ENCODE measurements at places on chromosomes 5 and 9.

- no peak for DNase-seq
These were observed 112.5 kb downstream of the RICTOR start for GRCh38 chr5:38961691-38962090.

DNA sequence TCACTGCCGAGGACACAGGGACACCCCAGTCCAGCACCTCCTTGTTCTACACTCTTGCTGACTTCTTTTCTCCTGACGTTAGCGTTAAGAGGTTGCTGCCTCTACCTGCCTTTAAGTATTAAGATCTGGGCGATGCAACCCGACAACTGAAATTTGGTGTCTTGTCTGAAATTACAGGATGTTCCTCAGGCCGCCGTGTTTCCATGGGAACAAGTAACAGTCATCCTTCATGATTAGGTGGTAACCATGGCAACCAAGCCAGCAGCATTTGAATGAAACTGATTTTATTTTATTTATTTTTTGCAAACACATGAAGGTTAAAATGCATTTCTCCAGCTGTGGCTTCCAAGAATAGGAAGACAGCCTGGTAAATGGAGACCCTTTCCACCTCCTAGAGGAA, 20.8 kb downstream of the DAB2IP start:
- no peak for DNase-seq

- DNase-seq: no peak
These were observed 561.1 kb downstream of the KCTD16 start for GRCh38 chr5:144731786-144732185.

DNA sequence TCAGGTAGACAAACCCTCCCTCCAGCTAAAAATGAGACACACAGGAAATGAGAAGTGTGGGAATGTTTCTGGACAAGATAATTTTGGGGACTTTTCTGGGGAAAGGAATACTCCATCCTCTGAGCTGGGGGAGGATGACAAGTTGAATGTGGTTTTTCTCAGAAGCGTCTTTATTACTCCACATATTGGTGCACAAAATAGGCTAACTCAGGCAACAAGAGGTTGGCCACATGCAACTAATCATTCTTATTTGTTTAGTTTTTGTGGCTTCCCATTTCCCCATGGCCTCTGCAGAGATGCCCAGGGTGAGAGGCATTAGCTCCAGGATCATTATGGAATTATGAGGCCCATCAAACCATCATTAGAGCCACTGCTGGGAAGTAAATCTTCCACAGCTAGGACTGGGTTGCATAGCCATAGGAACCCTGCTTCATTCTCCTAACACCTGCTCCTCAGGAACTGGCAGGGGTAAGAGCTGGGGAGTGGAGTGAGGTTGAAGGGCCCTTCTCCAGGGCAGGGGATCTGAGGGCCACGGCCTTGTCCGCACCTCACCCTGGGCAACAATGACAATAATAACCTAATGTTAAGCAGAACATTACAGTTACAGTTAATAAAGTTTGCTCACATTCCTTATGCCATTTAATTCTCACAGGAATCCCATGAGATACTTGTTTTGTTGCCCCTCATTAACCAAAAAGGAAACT, 9.3 kb upstream of the SIL1 start:
- no peak for DNase-seq

DNA sequence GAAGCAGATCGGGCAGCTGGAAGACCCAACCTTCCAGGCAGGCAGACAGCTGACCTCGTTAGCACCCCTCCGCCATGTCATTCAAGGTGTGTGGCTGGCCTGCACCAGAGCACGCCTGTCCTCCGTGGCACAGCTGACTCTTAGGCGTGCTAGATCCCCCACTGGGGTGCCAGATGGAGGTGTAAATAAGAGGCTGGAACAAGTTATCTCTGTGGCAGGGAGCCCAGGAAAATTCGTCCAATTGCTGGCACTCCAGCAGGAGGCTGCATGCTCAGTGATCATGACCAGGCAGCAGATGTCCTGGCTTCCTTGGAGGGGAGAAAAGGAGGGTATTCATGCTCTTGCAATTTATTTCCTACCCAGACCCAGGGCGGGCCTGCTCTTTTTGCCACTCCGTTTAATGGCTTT, 7.8 kb upstream of the ALDOB start:
- DNase-seq: peak; percentile 7

- DNase-seq: no peak
These were observed 104.0 kb downstream of the EBF1 start for GRCh38 chr5:158995694-158996173.

- DNase-seq: no peak
These were observed 6.7 kb upstream of the FYB1 start for GRCh38 chr5:39226100-39226451.

DNA sequence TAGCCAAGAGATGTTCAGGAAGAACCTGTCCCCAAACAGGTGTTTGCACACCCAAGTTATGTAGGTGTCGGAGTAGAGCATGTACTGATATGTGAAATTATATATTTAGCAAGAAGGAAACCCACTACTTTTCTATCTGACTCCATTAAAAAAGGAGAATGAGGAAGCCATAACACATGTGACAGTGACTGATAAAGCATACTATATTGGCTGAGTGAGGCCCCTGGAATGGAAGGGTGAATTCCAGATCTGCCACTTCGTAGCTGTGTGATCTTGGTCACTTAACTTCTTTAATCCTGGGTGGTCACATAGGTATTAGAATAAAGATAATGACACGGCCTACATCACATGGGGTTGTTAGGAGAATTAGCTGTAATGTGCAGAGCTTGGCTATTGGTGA, 116.0 kb upstream of the MAN2A1 start:
- no peak for DNase-seq

- no peak for DNase-seq
These were observed 51.1 kb downstream of the NUDT12 start for GRCh38 chr5:103511554-103511885.

- DNase-seq: no peak
These were observed 857 bp downstream of the ADAM19 start for GRCh38 chr5:157574456-157575380.

DNA sequence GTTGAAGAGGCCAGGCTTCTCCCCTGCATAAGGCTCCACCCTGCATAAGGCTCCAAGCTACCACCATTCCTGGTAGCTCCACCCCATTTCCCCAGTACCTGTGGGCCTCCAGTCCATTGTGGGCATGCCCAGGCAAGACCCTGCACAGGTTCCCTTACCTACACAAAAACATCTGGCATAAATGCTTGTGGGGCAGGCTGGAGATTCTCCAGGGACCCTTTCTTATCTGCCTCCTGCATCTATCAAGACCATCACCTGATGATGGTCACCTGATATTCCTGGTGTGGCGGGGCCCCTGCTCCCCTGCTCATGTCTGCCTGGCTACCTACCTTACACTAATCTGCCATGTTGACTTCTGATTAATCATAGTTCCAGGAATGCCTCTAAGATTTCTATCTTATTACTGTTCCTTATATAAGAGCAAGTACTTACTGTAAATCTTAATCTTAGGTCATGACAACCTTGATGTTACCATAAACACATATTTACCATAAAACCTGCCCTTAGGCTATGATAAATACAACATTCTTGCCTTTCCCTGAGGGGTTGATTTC, 41.0 kb downstream of the FGD3 start:
- DNase-seq: no peak

- DNase-seq: no peak
These were observed 279.4 kb upstream of the GRIA1 start for GRCh38 chr5:153211076-153211475.

DNA sequence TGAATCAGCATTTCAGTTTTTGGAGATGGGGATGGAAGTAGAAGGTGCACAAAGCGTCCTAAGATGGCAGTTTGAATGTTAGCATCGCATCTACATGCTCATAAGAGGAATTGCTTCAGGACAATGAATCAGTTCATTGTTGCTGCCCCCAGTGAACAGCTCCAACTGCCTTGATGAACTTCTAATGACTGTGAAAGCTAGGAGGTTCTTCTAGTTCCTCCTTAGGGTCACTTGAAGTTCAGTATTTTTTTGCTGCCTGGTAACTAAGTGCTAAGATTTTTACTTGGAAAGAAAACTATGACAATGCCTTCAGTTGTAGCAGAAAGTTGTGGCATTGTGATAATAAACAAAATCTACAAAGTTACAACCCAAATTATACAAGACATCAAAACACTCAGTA, 271.6 kb downstream of the RAB3C start:
- DNase-seq: no peak

DNA sequence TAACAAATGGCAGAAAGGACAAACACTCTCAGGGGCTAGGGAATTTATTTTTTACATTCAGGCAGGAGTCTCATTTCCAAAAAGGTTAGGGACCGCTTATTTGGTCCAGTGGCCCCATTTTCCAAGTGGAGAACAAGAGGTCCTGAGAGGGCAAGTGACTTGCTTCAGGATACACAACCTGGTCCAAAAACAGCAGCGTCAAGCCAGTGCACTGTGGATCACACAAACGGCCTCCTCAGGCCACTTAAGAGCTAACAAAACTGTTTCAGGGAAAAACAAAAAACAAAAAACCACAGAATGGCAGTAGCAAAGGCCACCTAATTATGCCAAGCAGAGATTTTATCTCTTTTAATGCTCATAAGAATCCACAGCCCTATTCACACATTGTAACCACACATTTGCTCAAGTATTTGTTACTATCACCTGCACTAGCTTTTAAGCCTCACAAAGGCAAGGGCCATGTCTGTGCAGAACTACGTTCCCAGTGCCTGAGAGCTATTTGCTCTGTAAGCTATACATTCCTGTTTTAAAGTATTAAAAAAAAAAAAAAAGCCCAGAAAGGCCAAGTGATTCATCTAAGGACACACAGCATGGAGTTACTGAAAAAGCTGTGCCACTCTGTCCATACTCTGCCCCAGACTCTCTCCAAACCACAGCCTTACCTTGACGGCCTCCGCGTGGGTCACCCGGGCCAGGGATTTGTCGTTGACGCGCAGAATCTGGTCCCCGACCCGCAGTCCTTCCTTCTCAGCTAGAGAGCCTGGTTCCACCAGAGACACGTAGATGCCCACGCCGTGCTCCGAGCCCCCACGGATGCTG, 1.5 kb downstream of the WHRN start:
- no peak for DNase-seq

GRCh38 chr5:88997937-88998336, 115.0 kb upstream of the MEF2C start:
- no peak for DNase-seq

DNA sequence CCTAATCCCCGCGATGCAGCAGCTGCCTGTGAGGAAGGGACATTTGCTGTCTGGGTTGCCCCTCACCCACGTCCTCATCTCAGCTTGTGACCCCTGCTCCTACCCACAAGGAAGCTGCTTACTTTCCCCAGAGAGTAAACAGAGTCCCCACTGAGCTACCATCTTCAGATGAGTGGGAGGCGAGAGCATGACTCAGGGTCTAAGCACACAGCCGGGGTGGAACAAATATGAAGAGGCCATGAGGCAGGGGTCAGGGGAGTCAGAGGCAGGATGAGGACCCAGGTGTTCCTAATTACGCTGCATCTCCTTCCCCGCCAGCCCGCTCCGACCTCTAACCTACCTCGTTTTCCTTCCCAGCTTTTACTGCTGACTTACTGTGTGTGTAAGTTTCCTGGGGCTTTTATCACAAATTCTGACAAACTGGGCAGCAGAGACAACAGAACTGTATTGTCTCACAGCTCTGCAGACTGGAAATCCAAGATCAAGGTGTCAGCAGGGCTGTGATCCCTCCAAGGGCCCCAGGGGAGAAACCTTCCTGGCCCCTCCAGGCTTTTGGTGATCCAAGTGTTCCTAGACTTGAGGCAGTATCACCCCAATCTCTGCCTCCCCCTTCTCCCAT, 94.0 kb upstream of the DNAH5 start:
- DNase-seq: no peak

GRCh38 chr9:127344368-127345000, 52.5 kb upstream of the SLC2A8 start:
- no peak for DNase-seq
